ENCODE measurements at places on chromosomes 4 and X. TPM values are rescaled to one million over a fixed set of nuclear protein-coding genes. Genes with fewer than 3 reads are reported as not detected.

The NRK gene
- total RNA-seq, result 0.96 TPM

The PROM1 gene
- total RNA-seq, result not detected

The AR gene
- total RNA-seq, result 13.2 TPM

The TSPAN7 gene
- 18.7 TPM for total RNA-seq

DNA sequence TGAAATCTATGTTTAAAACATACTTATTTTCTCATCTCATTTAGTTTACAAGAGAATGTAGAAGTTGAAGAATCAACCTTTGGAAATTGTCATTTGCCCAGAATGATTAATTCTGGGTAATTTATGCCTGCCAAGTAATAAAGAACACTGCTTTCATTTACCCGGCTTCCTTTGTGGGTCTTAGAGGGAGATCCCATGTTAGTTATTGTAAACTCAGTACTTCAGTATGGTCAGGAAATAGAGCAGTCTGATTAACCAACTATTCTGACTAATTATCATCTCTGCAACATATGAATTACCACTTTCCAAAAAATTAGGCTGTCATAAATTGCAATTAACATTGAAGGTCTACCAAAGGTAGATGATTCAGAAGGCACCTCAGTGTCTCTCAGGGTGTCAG is 324.5 kb downstream of the HNRNPD start:
- no peak for DNase-seq

- DNase-seq, result no peak
These were observed 18.6 kb upstream of the SAT1 start for GRCh38 chrX:23764188-23764984.

DNA sequence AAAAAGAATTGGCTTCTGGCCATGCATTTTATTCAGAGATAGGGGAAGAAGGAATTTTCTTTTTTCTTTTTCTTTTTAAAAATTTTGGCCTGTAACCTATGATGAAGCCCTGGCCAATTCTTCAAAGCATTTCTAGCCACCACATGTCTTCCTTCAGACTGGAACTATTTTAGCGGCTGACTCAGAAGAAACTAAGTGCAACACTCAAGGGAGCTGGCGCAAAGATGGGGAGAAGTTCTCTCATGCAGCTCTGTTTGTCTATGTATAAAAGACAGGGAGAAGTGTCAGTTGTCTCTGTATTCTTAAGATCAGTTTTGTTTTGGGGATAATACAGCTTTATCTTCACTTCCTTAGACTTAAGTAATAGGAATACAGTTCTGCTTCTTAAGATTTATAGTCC is 46.1 kb downstream of the MBNL3 start:
- no peak for DNase-seq

- no peak for DNase-seq
These were observed 466.6 kb upstream of the PABPC4L start for GRCh38 chr4:134668237-134668636.

Measured in omental fat pad (tissue), 4 donors.